HT1080 (cell line): ENCODE measurements at places on chromosomes 1 and 21. TPM values are rescaled to one million over a fixed set of nuclear protein-coding genes. Genes with fewer than 3 reads are reported as not detected.

The ATP1A4 gene
- not detected in 2 replicates for total RNA-seq

The TOE1 gene
- 29.1 and 37.6 TPM in 2 replicates for total RNA-seq

The CHRM3 gene
- total RNA-seq: 3.2 and 3.3 TPM in 2 replicates

The TRAF5 gene
- 5.1 and 6.5 TPM in 2 replicates for total RNA-seq

The PAQR7 gene
- total RNA-seq: 9.6 and 10.0 TPM in 2 replicates

The NES gene
- total RNA-seq: 0.03 and 0.13 TPM in 2 replicates

The OTUD7B gene
- 5.7 and 10.7 TPM in 2 replicates for total RNA-seq

The GABPA gene
- 19.6 and 19.7 TPM in 2 replicates for total RNA-seq

The SPRR3 gene
- not detected in 2 replicates for total RNA-seq

The SLC44A5 gene
- 0.53 and 0.61 TPM in 2 replicates for total RNA-seq

The NBPF4 gene
- total RNA-seq: not detected in 2 replicates

The FCRL2 gene
- not detected in 2 replicates for total RNA-seq

The SCAMP3 gene
- 124 and 158 TPM in 2 replicates for total RNA-seq

The CNR2 gene
- not detected in 2 replicates for total RNA-seq

The PIK3R3 gene
- total RNA-seq: 2.1 and 2.6 TPM in 2 replicates

The MNDA gene
- total RNA-seq: not detected in 2 replicates

The FTCD gene
- total RNA-seq: 0.13 and 0.69 TPM in 2 replicates

The LDLRAD1 gene
- not detected in 2 replicates for total RNA-seq

The F13B gene
- not detected in 2 replicates for total RNA-seq

The DMBX1 gene
- total RNA-seq: not detected in 2 replicates

The OR1C1 gene
- not detected in 2 replicates for total RNA-seq

The DCST1 gene
- total RNA-seq: 0.17 TPM in 1 of 2 replicates, not detected in the other

The CD1E gene
- not detected in 2 replicates for total RNA-seq

The STUM gene
- not detected in 2 replicates for total RNA-seq

The OR2G2 gene
- not detected in 2 replicates for total RNA-seq

The UBASH3A gene
- total RNA-seq: not detected in 2 replicates

The DNAJC8 gene
- total RNA-seq: 82.0 and 85.2 TPM in 2 replicates

The KRTAP19-3 gene
- total RNA-seq: not detected in 2 replicates

The DEPDC1 gene
- 53.4 and 55.3 TPM in 2 replicates for total RNA-seq

The GLIS1 gene
- 0.20 and 0.71 TPM in 2 replicates for total RNA-seq

The EDEM3 gene
- total RNA-seq: 26.4 and 34.5 TPM in 2 replicates

The S100A7 gene
- not detected in 2 replicates for total RNA-seq

The PTPRC gene
- 0.16 and 0.23 TPM in 2 replicates for total RNA-seq

The GBP6 gene
- total RNA-seq: not detected in 2 replicates
